ENCODE measurements at places on chromosomes 6 and 20.

- no peak for DNase-seq
These were observed 257.2 kb downstream of the TAF4 start for GRCh38 chr20:61808447-61808846.

DNA sequence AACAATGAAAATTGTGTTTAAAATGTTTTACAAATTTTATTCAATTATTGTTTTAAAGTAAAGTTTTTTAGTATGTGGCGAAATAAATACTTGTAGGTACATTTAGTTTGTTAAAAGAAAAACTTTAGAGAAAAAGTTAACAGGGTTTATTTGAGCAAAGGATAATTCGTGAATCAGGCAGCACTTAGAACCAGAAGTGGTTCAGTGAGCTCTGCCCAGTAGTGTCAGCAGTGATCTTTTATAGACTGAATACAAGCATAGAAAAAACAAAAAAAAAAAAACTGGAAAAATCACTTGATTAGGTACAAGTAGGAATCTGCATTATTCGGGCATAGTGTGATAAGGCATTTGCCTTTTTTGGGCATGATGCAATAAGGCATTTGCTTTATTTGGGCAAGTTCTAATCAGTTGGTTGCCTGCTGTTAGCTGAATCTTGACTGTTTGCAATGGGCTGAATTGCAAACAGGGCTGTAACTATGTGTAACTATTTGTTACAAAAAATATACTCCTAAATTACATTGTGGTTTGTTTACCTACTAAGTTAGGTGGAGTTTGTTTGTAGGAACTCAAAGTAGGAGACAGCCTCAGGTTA is 122.9 kb upstream of the MMS22L start:
- DNase-seq, result no peak

DNA sequence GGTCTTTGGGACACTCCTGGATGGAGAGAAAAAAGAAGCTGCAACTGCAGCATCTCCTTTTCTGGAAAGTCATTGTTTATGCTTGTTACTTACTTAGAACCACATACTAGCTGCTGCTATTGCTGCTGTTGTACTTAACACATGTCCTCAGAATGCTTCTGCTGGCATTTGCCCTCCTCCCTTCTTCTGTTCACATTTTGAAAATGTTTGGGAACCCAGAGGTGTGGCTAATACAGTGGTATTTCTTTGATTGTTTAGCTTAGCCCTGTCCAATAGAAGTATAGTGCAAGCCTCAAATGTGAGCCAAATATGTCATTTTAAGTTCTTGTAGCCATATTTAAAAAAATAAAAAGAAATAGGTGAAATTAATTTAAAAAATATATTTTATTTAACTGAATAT is 8.4 kb downstream of the DTD1 start:
- DNase-seq, result no peak

DNA sequence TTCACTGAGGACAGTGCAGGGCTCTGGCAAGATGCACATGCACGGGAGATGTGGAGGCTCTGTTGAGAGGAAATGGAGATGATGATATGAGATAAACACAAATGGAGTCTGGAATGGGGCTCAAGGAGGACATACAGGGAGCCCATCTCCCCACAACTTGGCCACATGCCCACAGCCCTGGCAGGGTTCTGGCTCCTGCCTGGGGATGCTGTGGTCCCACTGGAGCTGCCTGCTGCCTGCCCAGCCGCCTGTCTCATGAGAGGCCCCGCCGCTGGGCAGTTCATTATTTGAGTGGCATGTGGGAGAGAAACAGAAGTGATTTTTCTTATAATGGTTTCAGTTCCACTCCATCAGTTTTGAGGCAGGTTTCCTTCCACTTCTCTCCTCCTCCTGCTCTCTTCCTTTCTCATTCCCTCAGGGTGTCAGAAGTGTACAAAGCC is 133.6 kb upstream of the TRAF3IP2 start:
- DNase-seq, result no peak

- no peak for DNase-seq
These were observed 202.2 kb downstream of the PTPRT start for GRCh38 chr20:42987376-42988114.

DNA sequence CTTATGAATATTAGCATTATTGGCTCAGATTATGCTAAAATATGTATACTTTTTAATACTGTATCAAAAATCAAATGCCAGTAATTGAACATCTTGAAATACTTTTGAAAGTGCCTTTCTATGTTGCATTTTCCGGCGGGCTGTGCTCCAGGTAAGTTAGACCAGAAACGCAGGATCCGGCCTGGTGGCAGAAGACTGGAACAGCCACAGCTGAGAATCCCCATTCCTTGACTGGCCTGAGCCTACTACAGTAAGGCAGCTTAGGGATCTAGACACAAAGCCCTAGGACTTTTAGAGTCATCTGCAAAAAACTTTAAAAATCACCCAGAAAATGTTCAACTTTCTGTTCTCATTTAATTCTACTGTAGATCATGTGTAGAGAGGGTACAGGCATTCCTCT is 138.8 kb upstream of the C6orf118 start:
- DNase-seq, result no peak

- no peak for DNase-seq
These were observed 31.4 kb downstream of the RIN2 start for GRCh38 chr20:19789446-19789845.

DNA sequence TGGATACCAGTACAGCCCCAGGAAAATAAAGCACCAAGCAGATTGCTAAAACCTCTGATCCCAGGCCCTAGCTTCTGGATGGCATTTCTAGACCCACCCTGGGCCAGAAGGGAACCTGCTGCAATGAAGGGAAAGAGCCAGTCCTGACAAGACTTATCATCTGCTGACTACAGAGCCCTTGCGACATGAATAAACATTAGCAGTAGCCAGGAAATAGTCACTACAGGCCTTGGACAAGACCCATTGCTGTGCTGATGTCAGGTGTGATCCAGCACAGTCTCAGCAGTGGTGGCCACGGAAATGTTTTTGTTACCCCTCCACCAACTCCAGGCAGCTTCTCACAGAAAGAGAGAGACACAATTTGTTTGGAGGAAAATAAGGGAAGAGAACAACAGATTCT is 399.3 kb downstream of the HAO1 start:
- no peak for DNase-seq

- DNase-seq, result no peak
These were observed 35.1 kb upstream of the RFPL4B start for GRCh38 chr6:112311950-112312547.

GRCh38 chr6:133241086-133241900 is at the start of gene EYA4:
EYA4 (plus strand) TSS chr6:133241357; CDS start chr6:133274781, 33,424 bp downstream.
- DNase-seq, result no peak

DNA sequence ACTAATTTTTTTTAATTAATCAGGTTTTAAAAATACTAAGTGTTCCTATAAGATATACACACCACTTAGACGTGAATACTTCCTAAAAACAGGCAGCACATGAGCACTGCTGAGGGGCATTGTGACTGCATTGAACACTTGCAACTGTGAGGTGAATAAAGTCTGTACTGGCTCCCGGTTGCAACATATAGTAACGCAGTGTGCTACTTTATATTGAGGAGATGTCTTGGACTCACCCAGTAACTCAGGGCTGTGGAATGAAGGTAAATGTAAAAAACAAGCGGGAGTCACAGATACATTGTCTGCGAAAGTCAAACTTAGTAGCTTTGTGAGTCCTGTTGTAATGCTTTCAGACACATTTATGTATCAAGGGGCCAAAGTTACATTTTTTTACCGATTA is 17.0 kb upstream of the HLA-A start:
- DNase-seq, result no peak

DNA sequence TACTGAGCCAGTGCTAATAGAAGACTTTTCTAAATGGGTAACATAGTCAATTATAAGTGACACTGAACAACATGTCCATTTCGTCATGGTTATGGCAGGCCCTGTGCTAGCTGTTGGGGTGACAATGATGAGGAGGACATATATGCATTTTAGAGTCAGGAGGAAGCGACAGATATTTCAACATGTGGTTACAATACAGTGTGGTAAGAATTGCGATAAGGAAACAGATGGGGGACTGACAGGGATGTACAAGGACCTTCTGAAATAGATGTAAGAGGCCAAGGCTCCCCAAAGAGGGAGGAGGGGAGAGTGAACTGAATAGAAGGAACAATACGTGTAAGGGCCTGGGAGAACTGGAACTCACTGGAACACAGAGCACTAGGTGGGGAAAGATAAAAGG is 11.7 kb downstream of the MMP24 start:
- DNase-seq, result no peak

DNA sequence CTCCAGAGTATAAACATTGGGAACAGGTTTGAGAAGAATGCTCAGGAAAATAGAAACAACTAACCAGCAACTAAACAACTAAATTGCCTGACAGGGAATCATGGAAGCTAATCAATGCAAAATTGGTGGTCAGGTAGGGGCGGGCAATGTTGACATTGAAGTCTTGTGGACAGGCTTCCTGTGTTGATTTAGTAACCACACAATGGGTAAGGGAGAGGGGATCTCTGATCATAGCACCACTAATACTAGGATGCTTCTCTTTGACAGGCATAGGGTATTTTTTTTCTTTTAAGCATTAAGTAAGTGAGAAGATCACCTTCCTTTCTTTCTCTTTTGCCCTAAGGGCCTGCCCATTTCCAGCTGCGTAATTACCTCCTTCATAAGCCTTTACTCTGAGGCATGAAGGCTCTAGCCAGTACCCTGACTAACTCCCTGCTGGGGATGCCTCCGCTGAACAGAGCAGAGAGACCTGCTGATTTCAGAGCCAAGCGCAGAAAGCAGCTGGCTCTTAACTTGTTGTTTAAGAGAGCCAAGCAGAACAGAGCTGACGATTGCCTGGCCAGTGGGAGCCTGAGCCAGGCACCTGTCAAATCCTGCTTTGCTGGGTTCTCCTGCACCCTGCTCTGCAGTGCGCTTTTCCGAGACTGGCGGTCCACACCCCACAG is 118.7 kb downstream of the BMP2 start:
- DNase-seq, result no peak

GRCh38 chr20:47544240-47544639 is 42.6 kb downstream of the NCOA3 start:
- no peak for DNase-seq

GRCh38 chr20:10946124-10946880 is 272.5 kb upstream of the JAG1 start:
- DNase-seq, result no peak

GRCh38 chr6:157762636-157763035 is 60.4 kb upstream of the SNX9 start:
- no peak for DNase-seq

- DNase-seq, result no peak
These were observed 67.7 kb upstream of the SIRPA start for GRCh38 chr20:1827510-1827973.

DNA sequence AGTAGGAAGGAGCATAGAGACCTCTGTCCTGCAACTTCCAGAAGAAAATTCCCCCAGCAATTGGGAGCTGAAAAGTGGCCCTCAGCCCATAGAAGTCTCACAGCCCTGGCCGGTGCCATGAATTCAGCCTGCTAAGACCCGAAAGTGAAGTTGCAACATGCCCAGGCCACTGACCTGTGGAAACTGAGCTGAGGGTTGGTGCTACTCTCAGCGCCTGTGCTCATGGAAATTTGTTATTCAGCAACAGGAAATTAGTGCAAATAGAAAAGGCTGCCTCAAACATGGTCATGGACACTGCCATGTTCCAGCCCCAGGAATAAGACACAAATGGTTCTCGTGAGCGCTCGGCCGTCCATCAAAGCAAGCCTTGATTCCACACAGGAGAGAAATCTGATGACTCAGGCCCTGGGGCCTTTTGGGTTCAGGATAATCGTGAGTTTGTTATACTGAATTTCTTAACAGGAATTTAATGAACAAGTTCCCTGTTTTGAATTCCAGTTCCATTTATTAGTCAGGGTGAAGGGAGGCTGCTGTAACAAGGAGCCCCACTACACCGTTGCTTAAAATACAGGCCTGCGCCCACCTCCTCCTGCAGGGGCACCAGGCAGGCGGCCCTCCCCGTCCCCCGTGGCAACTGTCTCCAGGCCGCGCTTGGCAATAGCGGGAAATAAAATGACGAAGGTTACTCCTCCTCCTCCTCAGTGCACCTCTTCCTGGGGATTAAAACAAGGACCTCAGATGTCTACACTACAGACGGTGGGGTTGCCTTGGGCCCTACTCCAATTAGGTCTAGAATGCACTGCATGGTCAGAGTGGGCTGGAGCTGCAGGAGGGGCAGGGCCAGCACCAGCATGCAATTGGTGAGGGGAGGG is 152.9 kb downstream of the ERMARD start:
- no peak for DNase-seq

DNA sequence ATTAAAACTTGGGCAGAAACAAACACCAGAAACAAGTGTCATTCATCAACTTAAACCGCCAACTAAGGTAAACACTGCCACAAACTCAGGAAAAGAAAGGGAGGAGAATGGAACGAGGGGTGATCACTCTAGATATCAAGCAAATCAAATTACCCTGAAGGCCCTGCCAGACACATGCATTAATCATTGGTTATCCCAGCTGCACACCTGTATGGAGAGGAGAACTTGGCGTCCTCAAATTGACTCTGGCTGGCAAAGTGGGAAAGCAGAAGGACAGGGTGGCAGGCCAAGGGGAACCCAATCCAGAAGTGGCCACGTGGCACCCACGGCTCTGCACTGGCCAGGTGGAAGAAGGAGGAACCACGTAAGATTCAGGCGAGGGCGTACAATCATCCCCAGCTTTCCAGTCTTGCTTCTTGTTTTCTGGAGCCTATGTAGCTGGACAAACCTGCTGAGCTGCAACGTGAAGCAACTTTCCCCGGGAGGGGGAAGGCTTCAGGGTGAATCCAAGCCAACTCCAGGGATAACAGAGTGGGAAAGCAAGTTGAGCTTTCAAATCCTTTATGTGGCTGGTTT is 156.2 kb upstream of the JARID2 start:
- no peak for DNase-seq

DNA sequence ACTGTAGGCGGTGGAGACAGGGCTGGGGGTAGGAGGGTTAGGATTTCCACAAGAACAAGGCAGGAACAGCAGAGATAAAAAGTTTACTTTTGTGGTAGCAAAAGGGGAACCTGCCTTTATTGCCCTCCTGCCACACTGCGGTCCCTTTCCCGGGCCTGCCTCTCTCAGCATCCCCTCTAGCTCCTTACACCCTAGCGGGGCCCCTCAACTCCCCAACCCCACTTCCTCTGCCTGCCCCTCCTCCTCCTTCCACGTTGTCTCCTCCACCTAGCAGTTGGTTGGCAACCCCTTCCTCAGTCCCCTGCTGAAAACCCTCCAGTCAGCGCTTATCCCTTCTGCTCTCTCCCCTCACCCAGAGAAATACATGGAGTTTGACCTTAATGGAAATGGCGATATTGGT is 714 bp downstream of the AIF1 start:
- peak; percentile 47 for DNase-seq

- no peak for DNase-seq
These were observed 7.5 kb downstream of the ID4 start for GRCh38 chr6:19844689-19845088.

DNA sequence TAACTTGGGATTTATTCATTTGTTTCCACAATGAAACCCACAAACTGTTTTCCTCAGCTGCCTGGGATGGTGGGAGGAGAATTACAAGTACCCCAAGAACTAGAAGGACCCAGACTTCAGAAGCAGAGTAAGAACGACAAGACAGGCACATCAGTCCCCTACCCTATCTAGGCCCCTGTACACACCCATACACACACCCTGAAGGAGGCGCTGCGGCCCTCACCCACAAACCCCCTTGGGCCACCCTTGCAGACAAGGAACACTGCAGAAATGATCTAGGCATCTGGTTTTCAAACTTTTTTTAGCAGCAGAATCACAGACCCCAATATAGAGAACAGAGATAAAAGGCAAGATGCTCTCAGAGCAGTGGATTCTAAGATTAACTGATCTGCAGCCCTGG is 55.0 kb downstream of the TRERF1 start:
- DNase-seq, result no peak

Data from activated naive CD8-positive, alpha-beta T cell treated with anti-CD3 and anti-CD28 coated beads for 36 hours (primary cell).